ENCODE measurements at places on chromosomes 16 and 17.

- DNase-seq, result no peak
Observed at GRCh38 chr17:81498953-81499600, 13.5 kb downstream of the ACTG1 start.

DNA sequence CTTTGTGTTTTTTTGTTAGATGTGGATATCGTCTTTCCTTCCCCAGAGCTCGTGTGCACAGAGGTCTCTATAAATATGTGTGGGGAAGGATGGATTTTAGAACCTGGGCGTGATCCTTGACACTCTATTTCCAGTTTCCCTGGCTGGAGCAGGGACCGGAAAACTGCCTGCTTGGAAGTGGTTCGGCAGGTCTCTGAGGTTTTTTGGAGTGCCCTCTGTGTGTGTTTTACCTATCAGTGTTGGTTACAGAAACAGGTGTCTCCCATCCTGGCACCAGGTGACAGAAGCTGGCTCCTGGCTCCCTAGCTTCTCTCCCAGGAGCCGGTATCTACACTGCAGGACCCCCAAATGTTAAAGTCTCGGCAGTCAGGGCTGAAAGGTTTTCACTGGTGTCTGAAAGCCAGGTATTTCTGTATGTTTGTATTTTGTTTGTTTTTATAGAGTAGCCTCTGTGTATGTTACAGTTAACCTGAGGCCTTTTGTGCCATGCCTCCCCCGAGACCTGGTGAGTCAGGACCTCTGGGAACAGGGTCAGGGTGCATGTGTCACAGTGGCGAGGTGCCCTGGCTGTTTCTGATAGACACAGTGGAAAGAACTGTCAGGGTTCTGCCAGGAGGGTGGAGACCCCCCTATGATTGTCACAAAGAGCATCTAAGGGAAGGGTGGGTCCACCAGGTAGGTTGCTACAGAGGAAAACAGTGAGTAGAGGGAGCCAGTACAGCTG is 31.3 kb downstream of the ZC3H18 start:
- DNase-seq, result no peak

DNA sequence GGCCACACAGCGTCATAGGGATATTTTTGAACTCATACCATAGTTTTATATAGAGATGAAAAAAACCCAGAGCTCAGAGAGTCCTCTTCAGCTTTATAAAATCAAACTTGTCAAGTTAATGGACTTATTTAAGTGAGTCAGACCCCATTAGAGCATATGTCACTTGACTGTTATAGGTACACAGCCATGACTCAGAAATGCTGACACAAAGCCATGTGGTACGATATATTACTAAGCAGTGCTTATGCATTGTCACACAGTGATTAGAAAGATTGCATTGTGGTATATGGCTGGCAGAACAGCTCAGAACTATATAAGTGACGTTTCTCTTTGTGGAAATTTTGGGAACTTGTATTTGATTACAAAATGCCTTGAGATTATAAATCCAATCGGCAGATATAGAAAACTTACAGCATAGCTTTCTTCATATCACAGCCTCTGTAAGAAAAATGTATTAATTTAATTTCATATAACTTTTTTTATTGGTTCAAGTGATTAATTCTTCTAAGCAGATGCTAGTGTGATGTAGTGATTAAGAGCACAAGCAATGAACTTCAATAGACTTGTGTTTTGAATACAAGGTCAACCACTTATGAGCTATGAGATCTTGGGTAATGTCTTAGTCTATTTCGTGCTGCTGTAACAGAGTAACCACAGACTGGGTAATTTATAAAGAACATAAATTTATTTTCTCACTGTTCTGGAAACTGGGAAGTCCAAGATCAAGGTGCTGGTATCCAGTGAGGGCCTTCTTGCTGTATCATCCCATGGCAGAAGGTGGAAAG is 25.8 kb upstream of the GINS3 start:
- no peak for DNase-seq

DNA sequence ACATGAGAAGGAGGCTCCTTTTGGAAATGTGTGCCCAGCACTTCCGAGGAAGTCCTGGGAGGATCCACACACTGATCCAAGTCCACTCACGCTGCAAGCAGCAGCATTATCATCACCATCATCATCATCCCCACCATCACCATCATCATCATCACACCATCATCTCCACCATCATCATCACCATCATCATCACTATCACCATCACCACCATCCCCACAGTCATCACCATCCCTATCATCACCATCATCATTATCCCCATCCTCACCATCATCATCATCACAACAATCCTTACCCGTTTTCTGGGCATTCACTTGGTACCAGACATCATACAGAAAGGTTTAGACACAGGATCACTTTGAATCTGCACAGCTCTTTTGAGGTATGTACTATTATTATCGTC is 47.8 kb upstream of the ACSF3 start:
- no peak for DNase-seq

DNA sequence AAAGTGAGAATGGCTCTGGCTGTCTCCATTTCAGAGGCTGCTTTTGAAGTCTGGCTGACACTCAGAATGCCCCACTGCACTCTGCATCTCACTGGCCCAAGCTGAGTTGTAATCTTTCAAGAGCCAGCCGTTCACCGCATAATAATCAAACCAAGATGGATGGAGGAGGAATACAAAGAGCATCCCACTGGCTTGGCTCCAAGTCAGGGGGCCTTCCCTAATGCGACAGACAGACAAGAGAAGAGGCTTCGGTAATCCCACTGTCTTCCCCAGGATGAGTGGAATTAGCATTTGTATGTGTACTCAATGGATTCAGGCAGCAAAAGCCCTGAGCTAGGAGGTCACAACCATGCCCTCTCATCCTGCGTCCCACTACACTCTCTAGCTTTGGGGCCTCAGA is 68.0 kb downstream of the CBLN1 start:
- DNase-seq, result no peak

DNA sequence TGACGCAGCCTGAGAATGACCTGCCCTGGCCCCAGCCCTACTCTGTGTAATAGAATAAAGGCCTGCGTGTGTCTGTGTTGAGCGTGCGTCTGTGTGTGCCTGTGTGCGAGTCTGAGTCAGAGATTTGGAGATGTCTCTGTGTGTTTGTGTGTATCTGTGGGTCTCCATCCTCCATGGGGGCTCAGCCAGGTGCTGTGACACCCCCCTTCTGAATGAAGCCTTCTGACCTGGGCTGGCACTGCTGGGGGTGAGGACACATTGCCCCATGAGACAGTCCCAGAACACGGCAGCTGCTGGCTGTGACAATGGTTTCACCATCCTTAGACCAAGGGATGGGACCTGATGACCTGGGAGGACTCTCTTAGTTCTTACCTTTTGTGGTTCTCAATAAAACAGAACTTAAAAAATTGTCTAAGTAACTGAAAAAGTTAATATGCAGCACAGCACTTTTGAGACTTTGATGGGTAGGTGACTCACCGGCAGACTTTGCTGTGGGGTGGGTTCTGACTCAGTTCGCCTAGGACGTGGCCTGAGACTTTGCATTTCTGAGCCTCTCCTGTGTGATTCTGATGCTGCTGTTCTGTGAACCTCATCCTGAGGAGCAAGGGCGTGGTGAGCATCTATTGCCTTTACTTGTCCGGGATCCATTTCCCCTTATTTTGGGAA is 5.7 kb downstream of the LAT start:
- no peak for DNase-seq

GRCh38 chr17:16301963-16302855 is 51.1 kb downstream of the CENPV start:
- DNase-seq, result no peak

- no peak for DNase-seq
Observed at GRCh38 chr17:56723421-56723820, 110.3 kb downstream of the C17orf67 start.

- DNase-seq, result peak; percentile 91
Observed at GRCh38 chr16:68310774-68311511, at the start of the genes PRMT7 and SLC7A6OS. TSS of gene PRMT7 (plus strand) at chr16:68311019. CDS start at chr16:68315980, 4,961 bp downstream. TSS of gene SLC7A6OS (minus strand) at chr16:68310946. CDS start at chr16:68310926, 20 bp downstream.

DNA sequence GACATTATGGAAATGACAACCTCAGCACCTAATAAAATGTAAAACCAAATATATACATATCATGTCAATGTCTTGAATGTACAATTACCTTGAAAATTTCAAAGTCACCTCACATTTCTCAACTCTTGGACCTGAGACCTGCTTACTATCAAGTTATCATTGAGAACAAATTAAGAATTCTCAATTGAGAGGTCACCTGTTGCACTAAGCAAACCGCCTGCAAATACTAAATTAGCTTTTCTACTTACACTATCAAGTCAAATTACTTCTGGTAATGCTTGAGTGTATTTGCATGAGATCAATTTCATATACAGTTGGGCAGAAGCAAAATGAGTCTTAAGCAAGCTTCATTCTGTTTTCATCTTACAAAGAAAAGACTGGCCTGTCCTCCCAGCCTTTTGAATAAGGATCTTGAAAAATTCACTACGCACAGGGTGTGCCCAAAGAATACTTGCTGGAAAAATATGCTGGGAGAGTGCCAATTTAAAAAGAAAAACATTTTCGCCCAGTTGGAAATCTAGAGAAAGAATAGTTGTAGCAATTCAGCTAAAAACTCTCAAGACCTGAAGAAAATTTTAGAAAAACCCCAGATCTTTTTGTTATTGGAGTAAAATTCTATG is 35.7 kb downstream of the KANSL1 start:
- no peak for DNase-seq

- no peak for DNase-seq
Observed at GRCh38 chr17:74604761-74605160, 12.7 kb upstream of the CD300LD start.

GRCh38 chr17:47791025-47791424 is 30.6 kb downstream of the OSBPL7 start:
- DNase-seq, result no peak

DNA sequence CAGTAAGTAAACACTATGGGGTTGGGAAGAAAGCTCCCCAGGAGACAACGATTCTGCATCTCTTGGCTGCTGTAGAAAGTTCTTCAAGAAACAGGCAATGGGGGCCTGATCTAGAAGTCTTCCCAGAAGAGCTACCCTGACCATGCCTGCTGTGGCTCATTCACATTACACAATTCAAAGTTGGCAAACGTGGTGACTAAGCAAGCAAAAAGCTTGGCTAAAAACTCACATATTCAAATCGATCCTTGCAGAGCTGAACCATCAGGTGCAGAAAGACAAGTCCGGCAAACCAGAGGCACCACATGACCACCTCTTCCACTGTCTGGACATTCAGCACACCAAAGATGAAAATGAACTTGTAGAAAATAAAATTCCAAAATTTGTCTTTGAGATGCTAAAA is 16.1 kb downstream of the AMFR start:
- DNase-seq, result no peak

- no peak for DNase-seq
Observed at GRCh38 chr17:31587462-31587861, 196.0 kb downstream of the RAB11FIP4 start.

DNA sequence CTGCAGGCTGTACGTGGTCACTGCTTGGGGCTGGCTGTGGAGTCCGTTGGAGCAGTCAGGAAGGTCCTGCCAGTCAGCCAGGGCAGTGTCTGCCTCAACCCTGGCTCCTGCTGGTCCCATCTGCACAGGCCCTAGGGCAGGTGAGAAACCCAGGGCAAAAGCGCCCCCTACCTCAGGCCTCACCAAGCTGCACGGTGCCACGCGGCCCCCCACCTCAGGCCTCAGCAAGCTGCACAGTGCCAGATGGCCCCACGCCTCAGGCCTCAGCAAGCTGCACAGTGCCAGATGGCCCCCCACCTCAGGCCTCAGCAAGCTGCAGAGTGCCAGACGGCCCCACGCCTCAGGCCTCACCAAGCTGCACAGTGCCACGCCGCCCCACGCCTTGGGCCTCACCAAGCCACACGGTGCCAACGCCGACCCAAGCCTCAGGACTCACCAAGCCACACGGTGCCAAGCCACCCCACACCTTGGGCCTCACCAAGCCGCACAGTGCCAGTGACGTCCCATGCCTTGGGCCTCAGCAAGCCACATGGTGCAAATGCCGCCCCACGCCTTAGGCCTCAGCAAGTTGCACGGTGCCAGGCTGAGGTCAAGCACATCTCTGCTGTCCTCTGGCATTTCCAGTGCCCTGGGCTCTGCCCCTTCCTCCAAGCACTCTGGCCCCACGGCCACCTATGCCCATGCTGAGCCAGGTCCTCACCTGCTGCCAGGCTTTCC is 5.5 kb downstream of the TMEM204 start:
- no peak for DNase-seq

DNA sequence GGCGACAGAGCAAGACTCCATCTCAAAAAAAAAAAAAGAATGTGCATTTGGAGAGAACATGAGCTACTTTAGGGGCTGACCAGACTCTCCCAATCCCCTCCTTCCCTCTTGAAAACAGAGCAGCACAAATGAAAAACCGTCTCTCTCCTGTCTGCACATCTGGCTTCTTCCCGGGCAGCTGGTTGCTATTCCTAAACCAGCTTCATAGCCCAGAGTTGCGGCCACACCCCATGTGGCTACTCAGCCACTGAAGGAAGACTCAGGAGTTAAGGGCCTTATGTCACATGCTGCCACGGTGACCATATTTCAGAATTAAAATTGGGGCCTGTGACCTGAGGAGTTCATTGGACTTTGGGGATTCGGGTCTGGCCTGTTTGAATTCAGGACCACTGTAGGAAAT is 48.3 kb downstream of the KATNIP start:
- DNase-seq, result no peak

- DNase-seq, result no peak
Observed at GRCh38 chr17:8709006-8709405, 35.6 kb downstream of the CCDC42 start.

DNA sequence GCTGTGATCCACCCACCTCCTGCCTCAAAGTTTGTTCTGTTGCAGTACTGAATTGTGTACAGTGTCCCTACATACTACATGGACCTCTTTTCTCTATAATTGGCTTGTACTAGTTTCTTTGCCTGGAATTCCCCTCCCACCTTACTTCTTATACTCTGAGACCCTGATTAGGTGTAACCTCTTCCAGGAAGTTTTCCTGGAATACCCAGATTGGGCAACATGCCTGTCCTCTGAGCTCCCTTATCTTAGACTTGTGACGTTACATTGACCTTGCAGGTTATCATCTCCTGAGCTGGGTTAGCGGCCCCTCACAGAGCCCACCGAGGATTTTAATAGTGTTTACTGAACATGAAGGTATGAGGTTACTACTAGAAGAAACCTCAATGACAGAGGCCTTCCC is 237.0 kb downstream of the ZNF423 start:
- no peak for DNase-seq

- no peak for DNase-seq
Observed at GRCh38 chr17:16478649-16479048, 13.3 kb downstream of the LRRC75A start.
